Psoas muscle (tissue), 8 donors: ENCODE measurements at places on chromosomes 16 and 17. TPM values are rescaled to one million over a fixed set of nuclear protein-coding genes. Genes with fewer than 3 reads are reported as not detected.

- H3K4me3 ChIP-seq: no peak overlapping the region
- H3K27me3 ChIP-seq: no peaks in the 10 kb centered on the region
- no peak overlapping the region for H3K27ac ChIP-seq
- no peaks in the 10 kb centered on the region for H3K36me3 ChIP-seq
- no peak for DNase-seq
- no peaks in the 10 kb centered on the region for H3K4me1 ChIP-seq
These were observed 14.5 kb upstream of the TNFRSF13B start for GRCh38 chr17:16986391-16986790.

- H3K4me3 ChIP-seq: peak overlapping the region; percentile 93
- no peaks in the 10 kb centered on the region for H3K27me3 ChIP-seq
- H3K4me1 ChIP-seq: peaks cover 35% of the 10 kb centered on the region
- H3K36me3 ChIP-seq: peaks cover 16% of the 10 kb centered on the region
These were observed 508 bp downstream of the FLCN start for GRCh38 chr17:17236295-17237025.

- H3K36me3 ChIP-seq: no peaks in the 10 kb centered on the region
- H3K27ac ChIP-seq: no peak overlapping the region
- H3K4me1 ChIP-seq: no peaks in the 10 kb centered on the region
These were observed 451.1 kb downstream of the SOX9 start for GRCh38 chr17:72571813-72572396.

NLRC3 gene
- total RNA-seq: 0.47 TPM

ABCC11 gene
- total RNA-seq: 0.18 TPM

PSME3IP1 gene
- total RNA-seq: 48.7 TPM

GH2 gene
- not detected for total RNA-seq

TMC7 gene
- total RNA-seq: 0.60 TPM
